Activated T-helper 1 cell treated with anti-CD3 and anti-CD28 coated beads, Interleukin-2, amount 50 U/mL, for 16 hours (primary cell): ENCODE measurements at places on chromosomes 12 and 14.

DNA sequence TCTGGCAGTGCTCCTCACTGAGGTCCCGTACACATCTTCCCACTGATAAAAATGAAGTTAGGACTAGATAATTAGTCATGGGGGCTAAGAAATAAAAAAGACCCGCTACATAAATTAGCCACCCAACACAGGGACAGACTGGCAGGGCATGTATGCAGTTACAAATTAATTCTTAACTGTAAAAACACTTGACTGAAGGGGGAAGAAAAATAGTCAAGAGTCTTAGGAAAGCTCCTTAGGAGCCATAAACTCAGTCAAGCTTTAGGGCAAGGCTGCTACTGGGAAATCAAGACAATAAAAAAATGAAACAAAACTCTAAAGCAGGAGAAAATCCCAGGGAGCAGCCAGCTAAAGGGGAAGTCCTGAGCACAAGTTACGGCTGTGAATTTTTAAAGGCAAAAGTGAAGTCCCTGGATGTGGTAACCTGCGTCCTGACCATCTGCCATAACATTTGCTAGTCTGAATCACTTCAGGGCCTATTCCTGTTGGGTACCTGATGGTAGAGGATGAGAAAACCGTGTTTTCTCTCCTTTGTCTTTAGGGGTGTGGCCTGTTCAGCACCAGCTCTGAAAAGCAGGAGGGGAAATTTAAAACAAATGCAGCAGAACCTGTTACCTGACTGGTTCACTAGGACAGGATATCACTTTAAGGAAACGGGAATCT lies 7.5 kb upstream of the NPFF start:
- DNase-seq: no peak

DNA sequence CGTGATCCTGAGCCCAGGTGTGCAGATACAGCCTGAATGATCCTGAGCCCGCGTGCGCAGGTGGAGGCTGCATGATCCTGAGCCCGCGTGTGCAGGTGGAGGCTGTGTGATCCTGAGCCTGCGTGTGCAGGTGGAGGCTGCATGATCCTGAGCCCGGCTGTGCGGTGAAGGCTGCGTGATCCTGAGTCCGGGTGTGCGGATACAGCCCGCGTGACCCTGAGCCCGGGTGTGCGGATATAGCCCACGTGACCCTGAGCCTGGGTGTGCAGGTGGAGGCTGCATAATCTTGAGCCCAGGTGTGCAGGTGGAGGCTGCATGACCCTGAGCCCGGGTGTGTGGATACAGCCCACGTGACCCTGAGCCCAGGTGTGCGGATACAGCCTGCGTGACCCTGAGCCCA lies 20.3 kb downstream of the BRF1 start:
- DNase-seq: no peak

DNA sequence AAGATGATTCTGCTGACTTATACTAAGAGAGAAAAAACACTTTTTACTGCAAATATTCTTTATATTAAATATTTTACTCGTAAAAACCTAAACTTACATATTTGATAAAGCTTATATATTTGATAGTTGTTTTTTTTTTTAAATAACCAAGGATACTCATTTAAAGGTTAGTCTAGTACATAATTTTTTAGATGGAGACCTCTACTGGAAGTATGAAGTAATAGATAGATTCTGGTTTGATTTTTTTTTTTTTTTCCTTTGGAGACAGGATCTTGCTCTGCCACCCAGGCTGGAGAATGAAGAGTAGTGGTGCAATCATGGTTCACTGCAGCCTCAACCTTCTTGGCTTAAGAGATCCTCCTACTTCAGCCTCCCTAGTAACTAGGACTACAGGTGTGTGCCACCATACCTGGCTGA lies 16.4 kb downstream of the ARID2 start:
- DNase-seq: no peak

- DNase-seq: no peak
Measured at GRCh38 chr12:111408686-111409402, 3.1 kb downstream of the SH2B3 start.

GRCh38 chr12:2053691-2054090 lies 904 bp downstream of the CACNA1C start:
- DNase-seq: no peak

DNA sequence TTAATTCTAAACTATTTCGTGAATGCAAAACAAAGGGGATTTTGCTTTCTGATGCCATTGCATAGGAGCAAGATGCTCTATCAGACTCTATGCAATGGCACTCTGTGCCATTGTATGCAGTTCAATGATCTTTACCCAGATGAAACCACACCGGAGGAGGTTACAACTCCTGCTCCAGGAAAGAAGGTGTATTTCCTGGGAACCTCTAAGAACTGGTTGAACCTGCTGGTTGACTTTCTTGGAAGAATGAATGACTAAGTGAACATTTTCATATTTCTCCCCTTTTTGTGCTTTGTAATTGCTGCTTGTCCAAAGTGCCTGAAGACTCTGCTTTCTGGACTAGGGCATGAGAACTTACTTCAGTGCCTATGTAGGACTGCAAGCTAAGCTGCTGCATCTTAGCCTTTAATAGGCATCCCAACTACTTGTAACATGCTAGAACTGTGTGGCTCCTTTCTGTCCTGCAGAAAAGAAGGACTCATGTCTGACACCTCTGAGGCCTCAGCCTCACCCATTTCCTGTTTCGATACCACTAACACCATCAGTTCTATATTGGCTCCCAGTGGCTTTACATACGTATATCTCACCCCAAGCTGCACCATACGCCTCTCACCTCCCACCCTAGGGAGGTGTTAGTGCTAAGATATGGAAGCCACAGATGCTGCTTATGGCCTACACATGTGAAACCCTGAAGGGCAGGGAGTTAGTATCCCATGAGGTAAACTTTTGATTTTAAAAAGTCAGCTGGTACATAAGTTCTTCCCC lies 193.5 kb upstream of the CNOT2 start:
- DNase-seq: no peak

DNA sequence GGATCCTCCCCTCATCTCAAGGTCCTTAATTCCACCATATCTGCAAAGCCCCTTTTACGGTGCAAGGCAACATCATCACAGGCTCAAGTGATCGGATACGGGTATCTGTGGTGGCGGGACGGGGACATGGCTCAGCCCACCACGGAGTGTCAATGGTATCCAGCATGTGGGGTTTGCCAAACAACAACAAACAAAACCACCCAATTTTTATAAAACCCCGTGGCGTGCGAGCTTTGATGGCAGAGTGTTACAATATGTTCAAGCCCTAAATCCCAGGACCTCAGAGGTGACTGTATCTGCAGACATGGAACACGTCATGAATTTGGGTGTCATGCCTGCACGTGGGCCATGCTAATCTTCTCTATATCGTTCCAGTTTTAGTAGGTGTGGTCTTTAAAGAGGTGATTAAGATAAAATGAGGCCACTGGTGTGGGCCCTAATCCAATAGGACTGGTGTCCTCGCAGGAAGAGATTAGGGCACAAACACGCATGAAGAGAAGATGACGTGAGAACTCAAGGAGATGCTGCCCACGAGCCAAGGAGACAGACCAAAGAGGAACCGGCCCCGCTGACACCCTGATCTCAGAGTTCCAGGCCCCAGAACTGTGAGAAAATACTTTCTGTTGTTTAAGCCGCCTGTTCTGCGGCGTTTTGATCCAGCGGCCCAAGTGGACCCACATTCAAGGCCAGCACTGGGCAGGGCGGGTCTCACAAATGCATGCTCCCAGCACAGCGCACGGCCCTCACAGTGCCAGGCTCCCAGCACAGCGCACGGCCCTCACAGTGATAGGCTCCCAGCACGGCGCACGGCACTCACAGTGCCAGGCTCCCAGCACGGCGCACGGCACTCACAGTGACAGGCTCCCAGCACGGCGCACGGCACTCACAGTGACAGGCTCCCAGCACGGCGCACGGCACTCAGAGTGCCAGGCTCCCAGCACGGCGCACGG lies 6.7 kb upstream of the GOLGA3 start:
- no peak for DNase-seq

GRCh38 chr14:94673781-94674231 lies 61.6 kb downstream of the SERPINA3 start:
- DNase-seq: no peak

- no peak for DNase-seq
Measured at GRCh38 chr12:128581321-128581761, 242.4 kb downstream of the SLC15A4 start.

GRCh38 chr12:81224626-81225025 lies 146.7 kb downstream of the ACSS3 start:
- no peak for DNase-seq

GRCh38 chr14:105487449-105487985 lies 831 bp downstream of the CRIP1 start:
- peak; percentile 49 for DNase-seq

DNA sequence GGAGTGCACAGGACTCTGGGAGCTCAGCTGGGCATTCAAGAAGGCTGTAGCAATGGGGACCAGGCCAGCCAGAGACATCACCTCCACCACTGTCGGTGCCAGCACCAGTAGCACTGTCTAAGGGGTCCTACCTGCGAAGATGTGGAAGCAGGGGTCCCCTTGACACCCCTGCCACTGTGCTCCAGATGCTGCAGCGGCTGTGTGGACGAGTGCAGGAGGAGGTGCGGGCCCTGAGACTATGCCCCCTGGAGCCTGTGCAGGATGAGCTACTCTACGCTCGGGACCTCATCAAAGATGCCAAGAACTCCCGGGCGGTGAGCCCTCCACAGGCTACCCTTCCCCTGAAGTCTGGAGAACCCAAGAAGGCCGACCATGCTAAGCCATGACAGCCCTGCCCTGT lies 8.6 kb downstream of the CARMIL3 start:
- DNase-seq: no peak

- no peak for DNase-seq
Measured at GRCh38 chr12:67355428-67356379, 86.5 kb downstream of the CAND1 start.

DNA sequence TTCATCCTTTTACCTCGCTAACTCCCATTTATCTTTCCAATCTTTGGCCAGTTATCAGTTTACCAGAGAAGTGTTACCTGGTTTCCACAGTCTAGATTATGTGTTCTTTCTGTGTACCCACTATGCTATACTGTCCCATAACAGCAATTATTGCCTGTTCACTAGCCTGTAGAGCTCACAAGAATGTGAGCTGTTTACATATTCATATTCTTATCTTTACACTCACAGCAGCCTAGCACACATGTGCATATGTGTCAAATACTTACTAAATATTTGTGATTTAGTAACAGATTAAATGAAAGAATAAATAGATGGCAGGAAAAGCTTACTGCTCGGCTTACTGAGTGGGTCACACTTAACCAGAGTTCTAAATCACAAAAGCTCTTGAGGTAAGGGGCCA lies 97.8 kb downstream of the NOVA1 start:
- no peak for DNase-seq

DNA sequence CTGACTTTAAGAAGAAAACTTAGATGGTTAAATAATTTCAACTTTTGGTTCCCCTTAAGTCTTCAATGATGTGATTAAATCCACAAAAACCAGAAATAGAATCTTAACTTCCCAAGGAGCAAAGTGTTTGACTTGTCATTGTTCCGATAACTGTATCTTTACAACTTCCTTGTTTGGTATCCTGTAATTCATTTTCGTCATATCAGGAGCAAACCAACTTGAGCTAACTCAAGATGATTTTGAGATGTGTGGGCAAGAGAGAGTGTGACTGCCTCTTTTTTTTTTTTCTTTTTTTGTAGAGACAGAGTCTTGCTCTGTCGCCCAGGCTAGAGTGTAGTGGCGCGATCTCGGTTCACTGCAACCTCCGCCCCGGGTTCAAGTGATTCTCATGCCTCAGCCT lies 25.3 kb downstream of the DRAM1 start:
- DNase-seq: no peak

- DNase-seq: no peak
Measured at GRCh38 chr12:118970856-118971255, 10.5 kb upstream of the SRRM4 start.

DNA sequence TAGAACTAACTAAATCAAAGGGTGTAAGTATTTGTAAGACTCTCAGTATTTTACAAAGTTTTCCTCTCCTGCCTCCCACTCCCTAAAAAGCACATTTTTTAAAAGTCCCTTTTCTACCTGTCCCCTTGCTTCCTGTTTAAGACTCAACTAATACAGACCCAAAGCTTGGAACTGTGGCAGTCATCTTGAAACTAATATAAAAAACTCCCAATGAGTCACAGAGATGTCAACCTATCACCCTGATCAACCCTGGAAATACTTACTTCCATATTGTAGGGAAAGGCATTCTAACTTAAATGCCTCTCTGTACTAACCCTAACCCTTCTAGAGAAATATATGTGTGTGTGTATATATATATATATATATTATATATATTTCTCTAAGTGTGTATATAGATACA lies 184.8 kb downstream of the SPTSSA start:
- no peak for DNase-seq

- no peak for DNase-seq
Measured at GRCh38 chr12:121030576-121031212, 8.4 kb downstream of the OASL start.

DNA sequence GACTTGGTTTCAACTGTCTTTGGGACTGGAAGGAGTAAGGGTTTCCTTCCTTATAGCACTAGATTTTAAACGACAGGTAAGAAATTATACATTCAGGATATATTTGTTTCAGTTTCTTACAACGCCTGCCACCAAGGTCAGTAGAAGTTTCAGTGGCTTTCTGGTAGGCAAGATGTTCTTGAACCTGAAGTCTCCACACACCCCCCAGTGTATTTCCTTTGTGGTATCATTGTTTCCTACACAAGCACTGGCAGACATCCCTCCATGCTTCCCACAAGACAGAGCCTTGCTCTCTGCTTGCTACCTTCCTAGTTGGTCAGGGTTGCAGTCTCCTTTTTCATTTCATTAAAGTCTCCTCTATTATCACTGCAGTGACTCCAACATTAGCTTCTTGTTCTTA lies 283.1 kb downstream of the FLRT2 start:
- DNase-seq: no peak

GRCh38 chr12:28223025-28223554 lies 32.8 kb downstream of the CCDC91 start:
- no peak for DNase-seq

GRCh38 chr12:67940780-67941243 lies 48.4 kb upstream of the IFNG-AS1 start:
- DNase-seq: no peak

DNA sequence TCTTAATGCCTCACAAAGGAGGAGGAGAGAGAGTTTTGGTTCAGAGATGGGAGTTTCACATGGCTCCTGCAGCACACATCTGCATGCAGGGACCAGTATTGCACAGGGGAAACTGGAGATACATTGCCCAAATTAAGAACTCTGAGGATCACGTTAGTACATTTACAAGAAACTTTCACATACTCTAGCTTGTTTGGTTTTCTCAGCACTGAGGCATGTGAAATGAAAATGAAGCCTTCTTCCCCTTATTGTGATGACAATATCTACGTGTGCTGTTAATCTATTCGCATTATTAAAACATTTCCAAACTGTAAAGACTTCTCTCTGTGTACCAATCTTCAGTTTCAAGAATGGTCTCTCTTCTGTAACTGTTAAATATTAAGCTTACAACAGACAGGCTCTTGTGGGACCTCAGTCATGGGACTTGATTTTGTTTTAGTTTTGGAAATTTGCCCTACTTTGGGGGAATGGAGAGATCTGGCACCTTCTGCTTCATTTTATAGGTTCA lies 124.7 kb downstream of the DAAM1 start:
- DNase-seq: no peak

GRCh38 chr12:122064780-122065588 lies 13.6 kb upstream of the MLXIP start:
- DNase-seq: no peak

- no peak for DNase-seq
Measured at GRCh38 chr14:28603606-28604005, 163.0 kb upstream of the FOXG1 start.
